ENCODE measurements at places on chromosomes 16 and 17.

DNA sequence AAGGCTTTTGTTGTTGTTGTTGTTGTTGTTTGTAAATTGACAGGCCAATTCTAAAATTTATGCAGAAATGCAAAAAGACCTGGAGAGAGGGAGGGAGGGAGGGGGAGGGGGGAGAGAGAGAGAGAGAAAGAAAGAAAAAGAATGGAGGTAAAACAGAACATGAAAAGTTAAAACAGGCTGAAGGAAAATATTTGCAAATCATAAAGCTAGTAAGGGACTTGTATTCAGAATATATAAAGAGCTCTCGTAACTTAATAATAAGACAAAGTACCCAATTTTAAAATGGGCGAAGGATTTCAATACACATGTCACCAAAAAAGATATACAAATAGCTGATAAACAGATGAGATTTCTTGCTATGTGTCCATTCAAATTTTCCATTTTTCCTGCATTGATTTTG is 15.4 kb downstream of the TNRC6C start:
- H3K27me3 ChIP-seq: no peaks in the 10 kb centered on the region
- DNase-seq: no peak
- peaks cover 3% of the 10 kb centered on the region for H3K36me3 ChIP-seq
- peaks cover 60% of the 10 kb centered on the region for H3K4me1 ChIP-seq
- H3K4me3 ChIP-seq: no peak overlapping the region

DNA sequence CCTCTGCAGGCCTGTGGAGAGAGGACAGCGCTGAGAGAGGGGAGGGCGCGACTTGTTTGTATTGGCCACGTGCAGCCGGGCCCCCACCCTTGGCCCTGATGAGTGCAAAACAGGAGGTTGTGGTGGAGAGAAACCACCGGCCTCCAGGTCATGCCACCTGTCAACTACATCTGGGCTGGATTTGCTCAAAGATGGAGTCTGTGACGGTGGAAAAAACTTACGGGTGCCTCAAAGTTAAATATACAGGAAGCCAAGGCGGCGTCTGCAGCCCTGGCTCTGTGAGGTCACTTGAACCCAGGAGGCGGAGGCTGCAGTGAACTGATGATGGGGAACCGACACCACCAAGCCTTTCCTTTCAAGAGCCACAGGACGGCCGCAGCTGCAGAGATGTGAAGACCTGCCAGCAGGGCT is 15.7 kb downstream of the C16orf74 start:
- peak overlapping the region; percentile 21 for H3K4me3 ChIP-seq
- peaks cover 28% of the 10 kb centered on the region for H3K4me1 ChIP-seq
- H3K27ac ChIP-seq: peak overlapping the region; percentile 25
- peak; percentile 82 for DNase-seq
- no peaks in the 10 kb centered on the region for H3K36me3 ChIP-seq
- no peaks in the 10 kb centered on the region for H3K27me3 ChIP-seq

GRCh38 chr17:17700251-17700969 is 19.2 kb downstream of the RAI1 start:
- H3K4me1 ChIP-seq: peaks cover 45% of the 10 kb centered on the region
- peaks cover 8% of the 10 kb centered on the region for H3K36me3 ChIP-seq
- DNase-seq: no peak
- no peaks in the 10 kb centered on the region for H3K27me3 ChIP-seq
- no peak overlapping the region for H3K27ac ChIP-seq

DNA sequence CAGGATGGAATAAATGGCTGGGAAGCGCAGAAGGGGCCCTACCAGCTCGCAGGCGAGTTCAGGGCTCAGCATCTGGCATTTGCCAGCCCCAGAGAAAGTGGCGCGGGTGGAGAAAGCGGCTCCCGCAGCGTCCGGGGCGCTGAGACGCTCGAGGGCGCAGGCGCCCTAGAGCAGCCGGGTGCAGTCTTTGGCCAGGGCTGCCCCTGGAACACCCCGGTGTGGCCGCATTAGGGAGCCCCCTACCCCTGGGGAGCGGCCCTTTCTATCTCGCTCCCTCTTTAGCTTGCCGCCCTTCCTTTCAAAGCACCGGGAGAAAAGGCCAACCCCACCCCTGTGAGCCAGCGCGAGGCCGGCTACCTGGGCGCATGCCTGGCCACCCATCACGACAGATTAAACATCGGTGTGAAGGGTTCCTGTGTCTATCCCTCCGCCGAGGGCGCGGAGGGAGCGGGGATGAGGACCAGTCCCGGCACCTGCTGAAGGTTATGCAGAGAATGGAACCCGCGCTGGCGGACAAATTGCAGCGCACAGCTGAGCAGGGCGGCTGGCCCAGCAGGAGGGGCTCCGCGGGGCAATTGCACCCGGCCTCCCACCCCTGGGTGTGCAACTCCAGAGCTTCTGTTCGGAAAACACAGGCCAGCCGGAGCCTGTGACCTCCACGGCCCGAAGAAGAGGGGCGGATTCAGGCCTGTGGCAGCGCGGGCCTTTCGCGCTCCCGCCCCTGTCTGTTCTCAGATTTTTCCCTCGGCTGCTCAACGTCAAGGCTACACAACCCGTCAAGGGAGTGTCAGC is 15.6 kb upstream of the FOXF1 start:
- DNase-seq: no peak
- H3K4me3 ChIP-seq: no peak overlapping the region
- H3K27ac ChIP-seq: no peak overlapping the region
- peaks cover 73% of the 10 kb centered on the region for H3K27me3 ChIP-seq
- H3K4me1 ChIP-seq: peaks cover 3% of the 10 kb centered on the region

GRCh38 chr16:17070882-17071592 is 399.7 kb downstream of the XYLT1 start:
- H3K36me3 ChIP-seq: no peaks in the 10 kb centered on the region
- peaks cover 21% of the 10 kb centered on the region for H3K4me1 ChIP-seq
- DNase-seq: peak; percentile 97
- peak overlapping the region; percentile 82 for H3K27ac ChIP-seq
- H3K27me3 ChIP-seq: no peaks in the 10 kb centered on the region

- no peak overlapping the region for H3K27ac ChIP-seq
- H3K4me1 ChIP-seq: no peaks in the 10 kb centered on the region
- H3K36me3 ChIP-seq: no peaks in the 10 kb centered on the region
- H3K4me3 ChIP-seq: no peak overlapping the region
- H3K27me3 ChIP-seq: peaks cover 31% of the 10 kb centered on the region
Measured at GRCh38 chr17:37650419-37651003, 7.3 kb upstream of the DDX52 start.

DNA sequence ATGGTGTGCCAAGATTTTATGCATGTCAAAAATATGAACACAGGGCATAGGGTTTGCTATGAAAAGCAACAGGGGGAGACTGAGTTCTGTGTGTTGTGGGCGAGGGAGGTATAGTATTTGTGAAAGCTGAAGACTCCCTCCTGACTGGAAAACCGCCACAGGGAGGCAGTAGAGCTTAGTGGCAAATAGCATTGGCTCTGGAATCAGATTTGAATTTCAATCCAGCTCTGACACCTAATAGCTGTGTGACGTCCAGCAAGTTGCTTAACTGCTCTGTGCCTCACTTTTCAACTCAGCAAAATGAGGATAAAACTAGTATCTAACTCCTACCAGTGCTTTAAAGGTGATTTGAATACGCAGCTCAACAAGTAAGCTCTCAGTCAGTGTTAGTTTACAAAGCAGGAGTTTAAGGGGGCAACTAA is 22.0 kb downstream of the KPNA2 start:
- H3K27me3 ChIP-seq: no peaks in the 10 kb centered on the region
- H3K4me1 ChIP-seq: peaks cover 5% of the 10 kb centered on the region
- H3K4me3 ChIP-seq: no peak overlapping the region
- no peaks in the 10 kb centered on the region for H3K36me3 ChIP-seq
- DNase-seq: peak; percentile 70
- H3K27ac ChIP-seq: no peak overlapping the region

- H3K4me3 ChIP-seq: peak overlapping the region; percentile 25
- peaks cover 48% of the 10 kb centered on the region for H3K4me1 ChIP-seq
- H3K36me3 ChIP-seq: no peaks in the 10 kb centered on the region
- no peak for DNase-seq
- peaks cover 47% of the 10 kb centered on the region for H3K27me3 ChIP-seq
Measured at GRCh38 chr16:10881479-10882030, 4.6 kb downstream of the CIITA start.

DNA sequence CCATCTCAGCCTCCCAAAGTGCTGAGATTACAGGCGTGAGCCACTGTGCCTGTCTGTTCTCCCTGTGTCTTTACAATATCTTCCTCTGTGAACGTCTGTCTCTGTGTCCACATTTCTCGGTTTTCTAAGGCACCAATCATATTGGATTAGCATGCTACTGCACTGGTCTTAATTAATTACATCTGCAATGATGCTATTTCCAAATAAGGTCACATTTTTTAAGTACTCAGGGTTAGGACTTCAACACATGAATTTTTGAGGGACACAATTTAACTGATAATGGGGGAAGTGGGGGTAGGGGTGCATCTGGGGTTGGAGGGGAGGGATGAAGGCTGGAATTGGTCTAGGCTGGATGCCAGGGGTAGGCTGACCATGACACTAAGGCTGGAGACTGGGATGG is 102.6 kb downstream of the N4BP1 start:
- no peak overlapping the region for H3K4me3 ChIP-seq
- no peaks in the 10 kb centered on the region for H3K4me1 ChIP-seq
- no peaks in the 10 kb centered on the region for H3K27me3 ChIP-seq
- H3K36me3 ChIP-seq: peaks cover 2% of the 10 kb centered on the region
- H3K27ac ChIP-seq: no peak overlapping the region

DNA sequence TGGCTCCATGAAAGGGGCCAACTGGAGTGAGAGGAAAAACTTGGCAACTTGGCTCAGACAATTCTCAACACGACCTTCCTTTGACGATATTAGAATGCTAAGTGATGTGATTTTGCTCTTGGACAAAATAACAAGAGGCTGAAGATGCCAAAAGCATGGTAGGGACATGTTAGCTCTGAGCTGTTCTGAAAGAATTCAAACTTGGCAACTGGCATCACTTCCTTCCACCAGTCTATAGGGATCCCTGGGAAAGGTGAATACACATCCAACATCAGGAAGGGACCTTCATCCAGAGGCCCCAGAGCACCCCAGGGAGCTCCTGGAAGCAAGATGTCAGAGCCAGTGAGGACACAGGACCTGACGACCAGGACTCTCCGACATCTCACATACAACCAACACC is 4.3 kb downstream of the KRT37 start:
- no peaks in the 10 kb centered on the region for H3K27me3 ChIP-seq
- no peak for DNase-seq
- no peak overlapping the region for H3K4me3 ChIP-seq

GRCh38 chr17:82750241-82750908 is 1.5 kb upstream of the TBCD start:
- no peak overlapping the region for H3K27ac ChIP-seq
- peaks cover 19% of the 10 kb centered on the region for H3K4me1 ChIP-seq
- H3K4me3 ChIP-seq: peak overlapping the region; percentile 3
- peaks cover 14% of the 10 kb centered on the region for H3K36me3 ChIP-seq
- peak; percentile 11 for DNase-seq

DNA sequence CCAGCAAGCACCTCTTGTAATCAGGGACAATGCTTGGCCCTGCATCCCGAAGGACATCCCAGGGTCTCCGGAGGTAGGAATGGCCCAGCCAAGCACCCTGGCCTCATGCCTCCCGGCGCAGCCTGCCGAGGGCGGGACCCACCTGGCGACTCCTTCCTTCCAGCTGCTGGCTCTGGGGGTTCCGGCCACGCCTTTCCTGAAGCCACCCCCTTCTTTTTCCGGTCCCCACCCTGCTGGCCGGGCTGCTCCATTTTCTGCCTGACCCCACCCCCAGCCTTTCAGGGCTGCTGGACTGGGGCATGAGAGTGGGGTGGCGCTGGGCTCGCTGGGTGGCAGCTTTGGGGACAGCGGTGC is 22.5 kb upstream of the CIBAR2 start:
- H3K36me3 ChIP-seq: no peaks in the 10 kb centered on the region
- peaks cover 33% of the 10 kb centered on the region for H3K27me3 ChIP-seq
- no peak overlapping the region for H3K27ac ChIP-seq
- no peak for DNase-seq
- no peak overlapping the region for H3K4me3 ChIP-seq
- peaks cover 9% of the 10 kb centered on the region for H3K4me1 ChIP-seq

DNA sequence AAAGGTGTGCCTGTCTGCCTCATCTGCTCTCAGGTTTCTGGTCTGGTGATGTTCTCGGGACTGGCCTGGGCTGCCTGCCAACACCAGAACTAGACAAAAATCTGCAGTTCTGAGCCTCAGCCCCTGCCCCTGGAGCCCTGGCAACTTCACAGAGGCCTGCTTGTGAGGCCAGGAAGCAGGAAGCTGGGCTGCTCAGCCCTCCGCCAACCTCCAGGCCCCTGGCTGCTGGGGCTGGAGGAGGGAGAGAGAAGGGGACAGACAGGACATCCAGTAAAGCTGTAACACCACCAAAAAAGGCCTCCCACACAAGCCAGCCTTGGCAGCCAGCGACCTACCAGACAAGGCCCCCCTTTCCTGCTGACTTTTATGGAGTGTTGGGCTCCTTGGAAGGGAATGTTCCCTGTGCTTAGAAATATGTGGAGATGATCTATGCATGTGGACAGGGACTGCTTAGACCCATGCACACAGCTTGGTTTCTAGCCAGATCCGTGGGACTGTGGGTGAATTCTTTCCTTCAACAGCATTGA is 157.6 kb downstream of the XYLT1 start:
- DNase-seq: no peak
- no peaks in the 10 kb centered on the region for H3K36me3 ChIP-seq
- H3K27ac ChIP-seq: no peak overlapping the region
- H3K4me3 ChIP-seq: no peak overlapping the region

DNA sequence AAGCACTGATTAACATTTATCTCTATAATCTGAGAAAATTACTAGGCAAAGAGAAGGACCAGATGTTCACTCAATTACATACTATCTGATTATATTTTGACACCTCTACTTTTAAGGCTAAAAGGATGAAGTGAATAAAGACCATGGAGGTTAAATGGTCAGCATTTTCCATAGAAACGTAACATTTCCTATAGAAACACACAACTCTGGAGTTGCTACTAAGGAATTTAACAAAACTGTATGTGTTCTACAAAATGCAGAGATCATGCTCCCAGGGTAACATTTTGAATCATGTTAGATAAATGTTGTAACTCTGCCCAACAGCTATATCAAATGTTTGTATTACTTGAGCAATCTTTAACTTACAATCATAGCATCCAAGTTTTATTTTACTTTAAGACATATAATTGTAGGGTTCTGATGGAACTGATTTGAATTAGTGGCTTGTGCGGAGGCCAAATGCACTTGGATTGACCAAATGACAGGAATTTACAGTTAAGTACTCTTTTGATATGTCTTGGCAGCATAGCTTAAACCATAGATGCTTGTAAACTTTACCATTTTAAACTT is 97.7 kb downstream of the RPGRIP1L start:
- no peaks in the 10 kb centered on the region for H3K4me1 ChIP-seq
- H3K36me3 ChIP-seq: peaks cover 4% of the 10 kb centered on the region
- no peak for DNase-seq

DNA sequence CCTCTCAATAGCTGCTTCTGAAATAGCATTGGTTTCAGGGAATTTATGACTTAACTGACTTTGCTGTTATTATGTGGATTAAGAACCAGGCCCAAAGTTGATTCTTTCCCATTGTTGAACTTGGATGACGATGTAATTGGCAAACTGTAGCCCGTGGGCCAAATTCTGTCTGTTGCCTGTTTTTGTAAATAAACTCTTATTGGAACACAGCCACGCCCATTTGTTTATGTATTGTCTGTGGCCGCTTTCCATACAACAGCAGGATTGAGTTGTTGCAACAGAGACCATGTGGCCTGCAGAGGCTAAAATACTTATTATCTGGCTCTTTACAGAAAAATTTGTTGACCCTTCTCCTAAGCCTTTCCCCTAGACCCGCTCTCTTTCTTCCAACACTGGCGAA is 31.6 kb downstream of the NTN1 start:
- H3K27me3 ChIP-seq: peaks cover 4% of the 10 kb centered on the region
- H3K4me1 ChIP-seq: no peaks in the 10 kb centered on the region
- no peak for DNase-seq
- no peak overlapping the region for H3K27ac ChIP-seq
- H3K4me3 ChIP-seq: no peak overlapping the region
- H3K36me3 ChIP-seq: no peaks in the 10 kb centered on the region

- no peak overlapping the region for H3K27ac ChIP-seq
- DNase-seq: no peak
- peak overlapping the region; percentile 91 for H3K4me3 ChIP-seq
- H3K36me3 ChIP-seq: peaks cover 37% of the 10 kb centered on the region
- peaks cover 25% of the 10 kb centered on the region for H3K4me1 ChIP-seq
Measured at GRCh38 chr16:30700491-30700890, 1.5 kb downstream of the SRCAP start.

Measured in activated CD8-positive, alpha-beta T cell treated with anti-CD3 and anti-CD28 coated beads for 36 hours (primary cell).